ENCODE measurements at places on chromosomes 16 and 17. TPM values are rescaled to one million over a fixed set of nuclear protein-coding genes. Genes with fewer than 3 reads are reported as not detected.

GRCh38 chr17:21359483-21359840 is 16.7 kb upstream of the KCNJ12 start:
- no peak for DNase-seq

- DNase-seq = no peak
Observed at GRCh38 chr16:11727796-11728543, 14.7 kb downstream of the TXNDC11 start.

DNA sequence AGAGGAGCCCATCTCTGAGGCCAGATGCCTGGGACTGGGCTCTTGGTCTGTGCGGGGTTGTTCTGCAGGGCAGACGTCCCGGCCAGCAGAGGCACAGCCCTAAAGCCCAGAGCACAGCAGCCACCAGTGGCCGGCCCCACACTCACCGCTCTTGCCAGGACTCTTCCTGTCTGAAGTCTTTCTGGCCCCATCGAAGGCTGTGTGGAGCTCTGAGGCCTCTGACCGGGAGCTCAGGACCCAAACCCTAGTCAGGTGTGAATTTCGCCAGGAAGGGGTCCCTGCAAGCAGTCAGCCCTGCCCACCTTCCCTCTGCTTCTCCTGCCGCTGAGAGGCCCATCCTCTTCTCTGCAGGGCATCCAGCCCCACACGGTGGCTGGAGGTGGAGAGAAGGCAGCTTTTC is 10.7 kb downstream of the ACSF3 start:
- DNase-seq = no peak

GRCh38 chr16:30457256-30457655 is 11.6 kb upstream of the SEPHS2 start:
- no peak for DNase-seq

KRTAP3-2 gene
- polyA plus RNA-seq = not detected

DNA sequence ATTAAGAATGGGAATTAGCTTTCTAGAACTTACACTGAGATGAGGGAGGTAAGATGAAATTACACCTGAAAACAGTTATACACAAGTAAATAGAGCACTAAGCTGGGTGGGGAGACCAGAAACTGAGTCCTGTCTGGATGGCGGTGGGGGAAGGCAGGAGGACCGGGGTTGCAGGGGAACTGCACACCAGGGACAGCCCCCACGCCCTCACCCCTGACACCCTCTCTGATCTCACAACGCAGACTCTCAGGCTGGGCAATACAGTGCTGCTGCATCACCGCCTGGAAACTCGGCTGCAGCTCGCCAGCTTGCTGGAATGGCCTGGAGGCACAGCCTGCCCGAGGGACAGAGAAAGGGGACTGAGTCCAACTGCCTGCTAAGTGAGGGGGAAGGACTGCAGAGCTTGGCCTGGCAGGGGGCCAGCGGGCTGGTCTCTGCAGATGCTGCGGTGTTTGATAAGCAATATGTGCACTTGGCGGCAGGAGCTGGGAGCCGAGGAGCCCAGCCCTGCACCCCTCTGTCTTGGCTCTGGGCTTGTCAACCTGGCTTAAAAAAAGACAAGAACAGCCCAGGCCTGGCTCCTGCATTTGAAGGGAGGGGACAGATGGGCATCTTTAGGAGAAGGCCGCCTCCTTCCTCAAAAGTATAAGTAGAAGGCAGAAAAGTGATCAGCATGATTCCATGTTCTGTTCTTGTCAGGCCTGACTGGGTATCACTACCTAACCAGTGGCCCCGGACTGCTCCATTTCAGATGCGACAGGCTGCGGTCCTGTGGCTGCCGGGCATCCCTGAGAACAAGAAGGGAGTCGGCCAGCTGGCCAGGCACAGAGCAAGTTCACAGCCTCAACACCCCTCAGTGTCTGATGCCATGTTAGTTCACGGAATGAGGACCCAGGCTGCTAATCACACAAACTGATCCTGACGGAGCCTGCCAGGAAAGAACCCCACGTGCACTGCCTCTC is 30.2 kb downstream of the SPHK1 start:
- peak; percentile 66 for DNase-seq

TNS4 gene
- 0.07 TPM for polyA plus RNA-seq

- no peak for DNase-seq
Observed at GRCh38 chr17:14580499-14580898, 279.6 kb downstream of the HS3ST3B1 start.

- DNase-seq = no peak
Observed at GRCh38 chr17:80753685-80754345, 209.2 kb downstream of the RPTOR start.

- no peak for DNase-seq
Observed at GRCh38 chr16:35185366-35186044, 1726.1 kb downstream of the TP53TG3F start.

Measured in hepatocyte (in vitro differentiated cells).